SW480 (cell line): ENCODE measurements at places on chromosomes 4 and X.

- DNase-seq = no peak
Observed at GRCh38 chr4:176031922-176032321, 33.7 kb upstream of the WDR17 start.

DNA sequence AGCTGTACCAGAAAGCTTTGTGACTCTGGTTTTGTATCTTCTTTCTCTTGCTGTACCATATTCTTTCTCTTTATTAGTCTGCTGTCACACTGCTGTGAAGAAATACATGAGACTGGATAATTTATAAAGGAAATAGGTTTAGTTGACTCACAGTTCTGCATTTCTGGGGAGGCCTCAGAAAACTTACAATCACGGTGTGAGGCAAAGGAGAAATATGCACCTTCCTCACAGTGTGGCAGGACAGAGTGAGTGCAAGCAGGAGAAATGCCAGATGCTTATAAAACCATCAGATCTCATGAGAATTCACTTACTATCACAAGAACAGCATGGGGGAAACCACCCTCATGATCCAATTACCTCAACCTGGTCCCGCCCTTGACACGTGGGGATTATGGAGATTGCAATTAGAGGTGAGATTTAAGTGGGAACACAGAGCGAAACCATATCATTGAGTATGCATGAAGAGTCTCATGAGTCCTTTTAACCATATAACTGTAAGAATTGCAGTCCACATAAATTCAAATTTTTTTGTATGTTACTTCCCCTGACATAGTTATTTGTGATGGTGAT lies 67.4 kb upstream of the INPP4B start:
- DNase-seq = no peak

GRCh38 chr4:26746802-26747213 lies 113.8 kb upstream of the STIM2 start:
- DNase-seq = peak; percentile 2

DNA sequence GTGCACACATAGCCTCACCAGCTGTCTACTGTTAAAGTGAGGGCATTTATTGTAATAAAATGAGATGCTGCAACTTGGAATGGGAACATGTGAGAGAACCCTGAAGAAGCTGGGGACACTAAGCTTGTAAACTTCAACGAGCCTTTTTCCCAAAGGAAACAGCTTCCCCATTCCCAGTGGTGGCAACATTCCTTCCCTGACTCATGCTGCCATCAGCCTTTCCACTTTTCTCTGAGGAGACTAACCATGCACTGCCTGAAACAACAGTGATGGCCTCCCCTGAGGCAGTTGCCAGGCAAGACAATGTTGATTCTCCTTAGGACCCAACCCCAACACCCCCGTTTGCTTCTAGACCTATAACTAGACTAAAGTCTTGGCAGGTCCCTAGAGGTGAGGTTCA lies 928.3 kb downstream of the GLUD2 start:
- no peak for DNase-seq

DNA sequence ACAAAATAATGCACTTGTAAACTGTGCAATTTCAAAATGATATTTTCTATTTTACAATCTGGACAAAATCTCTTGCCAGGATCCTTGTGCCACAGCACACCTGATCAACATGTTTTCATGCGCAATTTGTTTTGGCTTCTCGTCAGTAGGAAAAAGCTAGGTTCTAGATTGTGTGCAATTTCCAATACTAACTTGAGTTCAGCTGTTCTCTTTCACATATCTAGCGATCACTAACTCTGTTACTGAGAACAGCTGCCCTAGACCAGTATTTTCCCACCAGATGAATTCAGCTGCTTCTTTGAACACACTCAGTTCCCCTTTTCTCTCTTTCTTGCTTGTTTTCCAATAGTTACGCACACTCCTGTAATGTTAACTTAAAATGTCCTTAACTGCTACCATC lies 131.2 kb downstream of the MAGEB5 start:
- no peak for DNase-seq

- DNase-seq = peak; percentile 24
Observed at GRCh38 chr4:6134612-6135220, 65.6 kb downstream of the JAKMIP1 start.

DNA sequence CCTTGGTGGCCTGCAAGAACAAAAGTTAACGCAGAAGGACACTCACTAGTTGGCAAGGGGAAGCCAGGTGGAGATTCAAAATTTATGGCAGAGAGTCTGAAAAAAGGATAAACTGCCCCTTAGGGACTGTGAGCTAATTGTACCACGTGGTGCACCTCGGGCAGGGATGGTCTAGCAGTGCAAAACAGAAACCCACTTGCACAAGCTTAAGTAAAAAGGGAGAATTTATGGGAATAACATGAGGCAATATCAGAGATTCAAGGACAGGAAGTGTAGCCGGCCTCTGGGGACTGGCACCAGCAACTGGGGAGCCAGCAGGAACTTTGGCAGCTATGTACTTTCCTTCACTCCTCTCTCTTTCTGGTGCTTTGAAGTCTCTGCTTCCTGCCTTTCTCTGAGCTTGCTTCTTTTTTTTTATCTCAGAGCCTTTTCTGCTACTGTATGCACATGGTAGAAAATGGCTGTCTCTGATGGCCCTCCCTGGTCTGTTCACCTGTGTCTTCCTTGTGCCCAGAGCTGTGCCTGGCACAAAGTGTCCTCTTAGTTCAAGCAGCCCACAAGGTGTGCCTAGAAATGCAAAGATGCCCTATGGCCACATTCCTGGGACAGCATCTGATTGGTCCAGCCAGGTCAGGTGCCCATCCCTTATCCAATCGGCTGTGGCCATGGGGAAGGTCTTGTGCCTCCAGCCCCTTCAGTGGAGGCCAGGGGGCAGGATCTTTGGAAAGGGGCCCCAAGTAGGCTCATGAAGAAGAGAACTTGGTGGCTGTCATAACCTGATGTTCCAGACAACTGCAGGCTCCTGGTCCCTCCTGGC lies 114.8 kb upstream of the ATP6AP2 start:
- no peak for DNase-seq

DNA sequence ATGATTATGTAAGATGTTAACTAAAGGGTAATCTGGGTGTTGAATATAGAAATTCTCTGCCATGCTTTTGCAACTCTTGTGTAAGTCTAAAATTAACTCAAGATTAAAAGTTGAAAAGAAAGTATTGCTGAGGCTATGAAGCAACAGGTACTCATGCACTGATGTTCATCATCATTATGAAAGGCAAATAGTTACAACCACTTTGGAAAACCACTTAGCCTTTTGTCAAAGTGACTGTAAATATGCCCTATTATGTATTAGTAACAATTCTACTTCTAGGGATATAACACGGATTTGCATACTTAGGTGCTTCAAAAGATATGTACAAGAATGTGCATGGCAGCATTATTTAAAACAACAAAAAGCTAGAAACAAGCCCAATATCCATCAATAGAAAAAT lies 227.8 kb upstream of the CXXC4 start:
- no peak for DNase-seq

- DNase-seq = no peak
Observed at GRCh38 chrX:118714521-118714920, 12.9 kb upstream of the IL13RA1 start.

DNA sequence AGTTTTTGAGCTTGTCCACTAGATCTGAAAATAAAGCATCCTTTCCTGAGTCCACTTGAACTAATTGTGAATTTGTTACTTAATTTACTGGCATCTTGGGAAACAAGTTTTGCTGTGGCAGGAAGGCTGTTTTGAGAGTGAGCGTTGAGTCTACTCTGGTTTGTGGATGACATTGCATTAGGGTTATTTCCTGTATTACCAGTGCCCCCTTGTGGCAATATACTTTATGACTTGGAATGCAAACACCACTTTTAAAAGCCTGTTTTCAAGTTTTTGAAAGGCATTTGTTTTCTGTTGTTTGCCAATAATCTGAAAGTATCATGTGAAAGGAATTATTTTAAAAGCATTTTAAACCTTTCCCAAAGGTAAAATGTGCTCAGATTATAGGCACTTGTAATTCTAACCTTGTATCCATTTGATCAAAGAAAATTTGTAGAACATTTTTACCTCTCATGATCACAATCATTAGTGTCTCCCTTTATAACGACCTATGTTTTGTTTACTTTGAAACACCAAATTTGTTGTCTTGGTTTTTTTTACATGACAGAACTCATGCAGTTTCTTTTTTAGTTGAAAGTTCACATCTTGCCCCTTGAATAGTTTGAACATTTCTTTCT lies 18.0 kb upstream of the CYP2U1 start:
- peak; percentile 50 for DNase-seq

- DNase-seq = no peak
Observed at GRCh38 chr4:122224348-122224747, 72.2 kb downstream of the BLTP1 start.

GRCh38 chr4:121900132-121900983 lies 30.1 kb upstream of the BBS7 start:
- DNase-seq = peak; percentile 40

GRCh38 chr4:180153587-180153986 lies 2089.6 kb upstream of the TENM3 start:
- no peak for DNase-seq

GRCh38 chr4:47662975-47663374 lies 174.9 kb downstream of the CORIN start:
- DNase-seq = no peak

DNA sequence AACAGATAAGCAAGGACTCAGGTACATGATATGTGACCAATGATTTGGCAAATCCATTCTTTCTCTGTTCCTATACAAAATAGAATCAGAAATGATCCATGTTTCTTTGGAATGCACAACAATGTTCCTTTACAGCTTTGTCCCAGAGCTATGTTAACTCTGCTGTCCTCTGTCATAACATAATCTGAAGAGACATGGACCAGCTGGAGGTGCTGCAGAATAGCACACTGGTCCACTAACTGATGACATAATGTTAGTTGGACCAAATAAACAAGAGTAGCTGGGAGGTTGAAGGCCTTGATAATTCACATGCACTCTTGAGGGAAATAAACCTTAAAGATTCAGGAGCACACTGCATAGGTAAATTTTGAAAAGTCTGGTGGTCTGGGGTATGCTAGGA lies 23.0 kb upstream of the DHX15 start:
- no peak for DNase-seq

DNA sequence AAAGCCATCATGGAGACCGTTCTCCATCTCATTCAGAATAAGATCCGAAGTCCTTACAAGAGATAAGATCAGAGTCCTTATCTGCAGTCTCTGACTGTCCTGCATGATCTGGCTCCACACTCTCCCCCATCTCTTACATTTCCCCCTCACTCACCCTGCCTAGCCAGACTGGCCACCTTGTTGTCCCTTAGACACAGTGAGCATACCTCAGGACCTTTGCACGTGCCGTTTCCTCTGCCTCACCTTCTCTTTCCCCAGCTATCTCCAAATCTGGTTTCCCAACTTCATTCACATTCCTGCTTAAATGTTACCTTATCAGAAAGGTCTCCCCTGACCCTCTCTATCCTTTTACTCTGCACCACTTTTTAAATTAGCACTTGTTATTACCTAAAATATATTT lies 44.0 kb downstream of the KLHL5 start:
- no peak for DNase-seq

GRCh38 chr4:45741897-45742296 lies 382.0 kb downstream of the GABRG1 start:
- DNase-seq = peak; percentile 8
